Left renal pelvis (tissue), 4 donors: ENCODE measurements at places on chromosomes 3 and 15. TPM values are rescaled to one million over a fixed set of nuclear protein-coding genes. Genes with fewer than 3 reads are reported as not detected.

The CELF6 gene
- polyA plus RNA-seq: 5.6 TPM

DNA sequence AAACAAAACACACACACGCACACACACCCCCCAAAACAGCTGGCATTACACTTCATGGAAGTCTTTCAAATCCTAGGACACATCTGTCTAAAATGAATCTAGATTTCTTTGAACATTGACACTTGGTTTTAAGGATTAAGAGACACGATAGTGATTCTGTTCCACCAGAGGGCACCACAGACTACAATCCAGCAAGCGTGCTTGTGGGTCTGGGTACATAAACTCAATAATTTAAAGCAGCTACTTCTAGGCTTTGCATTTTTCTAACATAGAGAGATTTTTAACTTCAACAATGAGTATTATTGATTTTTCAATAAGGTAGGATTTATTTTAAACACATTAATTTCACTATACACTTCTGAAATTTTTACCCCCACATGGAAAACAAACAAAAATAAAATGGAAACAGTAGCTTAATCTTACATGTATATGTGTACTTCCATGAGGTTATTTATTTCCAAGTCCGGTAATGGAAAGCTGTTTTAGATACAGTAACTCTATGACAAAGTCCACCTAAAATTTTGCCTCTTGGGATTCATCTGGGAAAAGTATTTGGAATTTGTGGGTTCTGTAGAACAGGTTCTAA is 564.0 kb upstream of the TGFBR2 start:
- DNase-seq: peak; percentile 59

The KLHL40 gene
- polyA plus RNA-seq: not detected

DNA sequence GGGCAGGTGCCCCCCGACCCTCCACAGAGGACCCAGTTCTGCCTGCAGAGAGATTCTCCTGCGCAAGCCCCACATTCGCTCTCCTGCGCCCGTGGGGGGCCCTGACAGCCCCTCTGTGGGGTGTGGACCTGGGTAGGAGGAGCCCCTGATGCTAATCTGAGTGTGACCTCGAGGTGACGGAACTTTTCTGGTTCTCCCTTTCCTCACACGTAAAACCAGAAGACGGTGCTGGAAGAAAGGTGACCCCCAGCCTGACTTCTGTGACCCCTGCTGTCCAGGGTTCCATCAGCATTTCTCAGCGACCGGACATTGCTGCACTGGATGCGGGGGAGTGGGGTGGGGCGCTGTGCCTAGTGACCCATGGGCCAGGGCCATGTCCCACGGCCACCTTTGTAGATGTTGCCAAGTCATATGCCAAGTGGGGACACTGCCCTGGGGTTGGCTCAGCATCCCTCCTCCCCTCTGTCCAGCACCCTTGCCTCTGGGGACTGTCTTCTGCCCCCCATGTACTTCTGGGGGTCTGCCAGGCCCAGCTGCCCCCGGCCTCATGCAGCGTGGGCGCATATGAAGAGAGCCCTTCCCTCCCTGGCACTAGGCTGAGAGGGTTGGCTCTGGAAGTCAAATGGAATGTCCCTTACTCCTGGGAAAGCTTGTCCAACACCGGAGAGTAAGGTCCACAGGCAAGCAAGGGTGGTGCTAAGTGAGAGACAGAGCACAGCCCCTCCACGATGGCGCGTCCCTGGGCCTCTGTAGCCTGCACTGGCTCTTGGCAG is 129.1 kb upstream of the MEF2A start:
- no peak for DNase-seq

The SNTN gene
- not detected for polyA plus RNA-seq

- no peak for DNase-seq
Observed at GRCh38 chr3:162111861-162112260, 615.3 kb downstream of the OTOL1 start.

The NANOGP8 gene
- polyA plus RNA-seq: not detected

The CEP97 gene
- 18.3 TPM for polyA plus RNA-seq

DNA sequence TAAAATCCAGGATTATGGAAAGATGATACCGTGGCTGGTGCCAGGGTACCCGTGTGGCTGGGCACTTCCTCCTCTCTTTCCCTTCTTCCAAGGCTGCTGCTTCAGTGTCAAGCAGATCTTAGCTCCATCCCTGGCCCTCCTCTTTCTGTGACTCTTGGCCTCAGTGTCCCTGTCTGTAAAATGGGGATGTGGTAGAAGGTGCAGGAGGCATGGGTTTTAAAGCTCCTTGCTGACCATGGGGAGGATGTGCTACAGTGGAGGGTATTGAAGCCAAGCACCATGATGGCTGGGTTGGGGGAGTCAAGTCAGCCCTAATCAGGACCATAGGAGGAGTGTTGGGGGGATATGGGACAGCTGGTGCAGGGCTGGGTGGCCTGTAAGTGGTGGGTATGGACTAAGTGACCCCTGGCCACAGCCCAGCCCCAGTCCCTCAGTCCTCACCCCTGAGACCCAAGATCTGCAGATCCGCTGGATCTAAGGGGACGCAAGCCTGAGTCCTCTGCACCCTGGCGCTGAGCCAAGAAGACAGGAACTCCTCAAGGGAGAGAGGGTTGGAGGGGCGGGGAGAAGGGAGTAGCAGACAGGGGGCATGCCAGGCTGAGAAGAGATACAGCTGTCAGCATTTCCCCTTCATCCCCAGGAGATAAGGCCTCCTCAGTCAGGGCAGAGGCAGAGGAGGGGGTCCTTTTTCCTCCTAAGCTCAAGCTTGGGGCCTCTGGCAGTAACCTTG is 12.0 kb downstream of the PTH1R start:
- DNase-seq: no peak

- no peak for DNase-seq
Observed at GRCh38 chr3:65779390-65779789, 259.3 kb downstream of the MAGI1 start.

The HIGD2B gene
- polyA plus RNA-seq: not detected

The GABRR3 gene
- not detected for polyA plus RNA-seq

GRCh38 chr3:32098528-32098927 is 7.9 kb upstream of the GPD1L start:
- no peak for DNase-seq

- no peak for DNase-seq
Observed at GRCh38 chr3:34646911-34647460, 848.6 kb downstream of the PDCD6IP start.

GRCh38 chr3:51083490-51083889 is 301.6 kb upstream of the MANF start:
- DNase-seq: no peak

The POPDC2 gene
- polyA plus RNA-seq: 4.5 TPM
